Neuronal stem cell (in vitro differentiated cells): ENCODE measurements at places on chromosomes 13 and 19.

DNA sequence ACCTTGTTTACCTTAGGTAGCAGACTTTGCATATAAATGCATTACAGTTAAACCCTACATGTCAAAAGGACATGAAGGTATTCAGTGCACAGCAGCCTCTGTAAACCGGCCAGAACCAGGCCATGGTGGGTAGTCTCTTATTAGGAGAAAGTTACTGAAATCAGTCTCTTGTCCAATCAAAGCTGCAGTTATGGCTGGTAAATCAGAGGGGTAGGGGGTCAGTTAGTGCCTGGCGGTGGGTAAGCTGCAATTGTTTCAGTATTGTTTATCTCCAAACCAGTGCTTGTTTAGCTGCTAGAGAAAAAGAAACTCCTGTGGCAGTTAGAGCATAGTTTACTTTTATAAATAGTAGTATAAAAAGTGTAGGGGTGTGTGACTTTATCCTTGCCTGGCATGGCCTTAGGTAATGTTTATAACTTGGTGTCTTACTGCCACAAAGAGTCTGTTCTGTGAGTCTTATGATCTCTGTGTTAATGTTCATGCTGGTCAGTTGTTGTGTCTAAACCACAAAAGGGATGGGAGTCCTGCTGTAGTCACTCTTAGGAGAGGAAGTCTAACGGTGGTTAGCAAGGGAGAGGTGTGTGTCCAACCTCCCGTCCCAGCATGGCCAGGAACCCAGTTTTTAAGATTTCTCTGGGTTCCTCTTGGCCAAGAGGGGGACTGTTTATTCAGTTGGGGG, 28.0 kb downstream of the CHST8 start:
- DNase-seq, result no peak

- peak; percentile 91 for DNase-seq
These were observed 1.1 kb downstream of the TNNI3 start for GRCh38 chr19:55156202-55157063.

- DNase-seq, result no peak
These were observed 24.4 kb upstream of the CACNA1A start for GRCh38 chr19:13530720-13531119.

GRCh38 chr13:22073718-22074117, 402.8 kb downstream of the FGF9 start:
- no peak for DNase-seq

DNA sequence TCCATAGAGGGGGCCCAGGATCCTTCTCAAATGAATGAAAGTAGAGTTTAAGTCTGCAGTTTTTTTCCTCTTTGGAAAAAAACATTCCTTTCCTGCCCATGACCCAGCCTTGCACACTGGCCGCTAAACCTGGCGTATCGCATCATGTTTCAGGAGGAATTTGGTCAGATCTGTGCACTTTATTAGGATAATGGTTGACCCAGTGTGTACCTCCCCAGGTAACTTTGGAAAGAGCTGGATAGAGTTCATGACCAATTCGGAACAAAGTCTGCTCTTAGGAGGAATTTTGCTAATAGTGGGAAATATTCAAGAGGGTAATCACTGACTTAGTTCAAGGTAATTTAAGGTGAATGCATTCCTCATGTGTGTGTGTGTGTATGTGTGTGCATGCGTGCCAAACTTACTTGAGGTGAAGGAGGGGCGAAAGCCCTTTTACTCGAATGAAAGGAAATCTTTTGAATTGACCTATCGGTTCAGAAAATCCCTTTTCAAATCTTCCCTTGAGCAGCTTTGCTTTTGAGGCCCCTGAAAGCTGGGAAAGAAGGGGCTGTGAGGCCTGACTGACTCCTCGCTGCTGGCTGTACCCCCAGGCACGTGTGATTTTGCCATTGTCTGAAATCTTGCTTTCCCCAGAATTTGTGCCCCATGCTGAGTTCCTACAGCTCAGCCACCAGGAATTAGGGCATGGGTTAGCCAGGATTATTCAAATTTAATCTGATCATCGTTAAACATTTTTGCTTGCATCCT, 46.3 kb downstream of the SIPA1L3 start:
- peak; percentile 67 for DNase-seq

GRCh38 chr19:58325311-58326022, 1.3 kb upstream of the ZSCAN22 start:
- DNase-seq, result no peak

DNA sequence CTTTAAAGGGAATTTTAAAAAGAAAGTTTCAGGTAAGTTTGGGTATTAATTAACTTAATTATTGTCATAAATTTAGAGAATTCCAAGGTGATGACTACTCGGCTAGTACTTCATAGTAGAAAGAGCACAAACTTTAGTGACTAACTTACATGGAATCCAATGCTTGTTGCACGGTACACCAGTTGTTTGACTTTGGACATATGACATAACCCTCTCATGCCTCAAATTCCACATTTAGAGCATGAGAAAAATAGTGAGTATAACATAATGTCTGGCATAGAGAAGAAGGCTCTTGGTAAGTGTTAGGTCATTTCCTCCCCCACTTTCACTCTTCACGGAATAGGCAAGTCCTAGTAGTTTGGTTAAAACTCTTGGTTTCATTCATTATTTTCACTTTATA, 1249.4 kb upstream of the SLC10A2 start:
- DNase-seq, result no peak

GRCh38 chr13:48194379-48194754, 38.6 kb upstream of the ITM2B start:
- no peak for DNase-seq

DNA sequence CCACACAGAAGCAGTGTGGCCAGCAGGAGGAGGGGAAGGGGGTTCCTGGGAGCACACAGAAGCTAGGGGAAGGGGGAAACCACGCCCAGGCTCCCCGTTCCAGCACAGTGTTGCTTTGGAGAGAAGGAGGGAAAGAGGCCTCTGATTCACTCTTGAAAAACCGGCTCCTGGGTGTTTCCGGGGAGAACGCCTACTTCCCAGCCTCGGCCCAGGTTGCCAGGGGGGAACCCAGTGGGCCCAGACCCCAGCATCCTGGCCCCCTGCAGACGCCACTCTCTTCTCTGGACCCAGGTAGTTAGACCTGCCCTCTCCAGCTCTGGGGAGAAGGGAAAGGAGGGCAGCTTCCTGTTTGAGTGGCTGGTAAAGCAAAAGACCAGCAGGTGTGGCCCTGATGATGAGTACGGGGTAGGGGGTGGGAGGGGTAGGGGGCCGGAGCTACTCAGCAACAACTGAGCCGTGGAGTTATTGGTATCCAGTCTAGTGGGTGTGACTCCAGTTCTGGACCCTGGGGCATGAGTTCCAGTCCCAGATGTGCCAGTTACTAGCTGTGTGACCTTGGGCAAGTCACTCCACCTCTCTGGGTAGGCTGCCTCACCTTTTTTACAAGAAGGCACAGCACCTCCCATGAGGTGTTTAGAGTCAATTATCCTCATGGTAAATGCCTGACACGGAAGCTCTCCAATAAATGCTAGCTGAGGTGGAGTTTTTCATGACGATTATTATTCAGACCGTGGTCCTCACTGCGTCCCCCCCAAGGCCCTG, 836 bp downstream of the GIPC1 start:
- DNase-seq, result no peak

DNA sequence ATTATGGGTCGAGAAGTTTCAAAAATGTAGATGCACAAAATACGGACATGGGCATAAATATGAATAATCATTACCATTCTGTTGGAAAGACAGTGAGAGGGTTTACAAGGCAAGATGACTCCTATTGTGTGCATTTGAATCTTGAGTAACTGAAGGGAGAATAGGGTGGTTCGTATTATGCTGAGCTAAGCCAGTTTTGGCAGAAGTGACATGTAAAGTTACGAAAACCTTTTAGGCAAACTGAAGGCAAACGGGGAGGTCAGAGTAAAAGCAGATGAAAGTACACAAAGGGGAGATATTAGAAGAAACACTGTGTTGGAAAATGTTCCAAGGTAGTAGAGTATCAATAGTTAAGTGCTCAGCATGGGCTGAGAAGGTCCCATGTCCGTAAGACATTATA, 16.8 kb downstream of the DCT start:
- no peak for DNase-seq

- peak; percentile 78 for DNase-seq
These were observed at the start of gene PRKCG for GRCh38 chr19:53881482-53882390. Gene PRKCG, plus strand, starts transcription at chr19:53882197. Its CDS starts 298 bp downstream, at chr19:53882495.

GRCh38 chr13:31946091-31946770, 85.3 kb upstream of the FRY start:
- DNase-seq, result no peak

DNA sequence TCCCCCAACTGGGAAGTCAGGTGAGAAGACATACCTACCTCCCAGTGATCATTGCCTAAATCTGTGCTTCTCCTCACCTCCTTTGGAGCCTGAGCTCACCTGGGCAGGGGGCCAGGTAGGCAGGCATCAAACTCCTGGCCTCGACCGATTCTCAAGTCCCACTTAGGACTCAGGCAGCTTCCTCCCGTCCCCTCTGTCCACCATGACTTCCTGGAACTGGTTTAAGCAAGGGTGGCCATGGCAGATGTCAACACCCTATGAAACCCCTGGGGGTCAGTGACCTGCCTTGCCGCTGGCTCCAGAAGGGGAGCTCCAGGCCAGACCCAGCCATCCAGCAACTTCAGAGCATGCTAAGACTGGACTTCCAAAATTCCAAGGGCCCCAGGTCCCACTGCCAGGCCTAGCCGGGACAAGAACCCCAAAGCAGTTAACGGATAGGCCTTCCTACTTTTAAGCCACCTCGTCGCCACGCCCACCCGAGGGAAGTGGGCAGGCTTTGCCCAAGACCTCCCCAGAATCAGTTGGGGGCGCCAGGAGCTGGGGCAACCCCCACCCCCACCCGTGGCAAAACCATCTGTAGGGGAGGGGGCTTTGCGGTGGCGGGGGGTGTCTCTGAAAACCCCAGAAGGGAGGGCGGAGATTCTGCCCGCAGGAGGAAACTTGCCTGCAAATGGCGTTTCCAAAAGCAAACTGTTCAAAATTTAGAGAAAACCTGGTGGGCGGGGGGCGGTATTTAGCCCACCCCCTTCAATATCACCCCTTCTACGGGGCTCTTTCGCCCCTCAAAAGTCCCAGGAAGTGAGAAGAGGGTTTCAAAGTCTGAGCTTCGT, 657 bp downstream of the PLIN3 start:
- DNase-seq, result peak; percentile 47

GRCh38 chr19:55116232-55116858, 1.1 kb downstream of the PPP1R12C start:
- DNase-seq, result no peak

DNA sequence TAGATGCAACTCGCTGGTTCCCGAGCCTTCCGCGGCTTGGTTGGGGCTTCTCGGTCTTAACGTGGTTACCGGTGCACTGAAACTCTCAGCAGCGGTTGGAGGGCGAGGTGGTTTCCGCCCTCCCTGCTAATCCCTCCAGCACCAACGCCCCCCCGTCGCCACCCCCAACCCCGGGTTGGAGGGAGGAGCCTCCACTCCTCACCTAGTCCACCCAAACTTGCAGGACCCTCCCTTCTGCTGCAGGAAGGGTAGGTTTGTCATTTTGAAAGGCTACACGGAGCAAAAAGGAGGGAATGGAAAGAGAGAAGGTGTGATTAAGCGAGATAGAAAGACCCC, 465.0 kb downstream of the ITGBL1 start:
- DNase-seq, result no peak

DNA sequence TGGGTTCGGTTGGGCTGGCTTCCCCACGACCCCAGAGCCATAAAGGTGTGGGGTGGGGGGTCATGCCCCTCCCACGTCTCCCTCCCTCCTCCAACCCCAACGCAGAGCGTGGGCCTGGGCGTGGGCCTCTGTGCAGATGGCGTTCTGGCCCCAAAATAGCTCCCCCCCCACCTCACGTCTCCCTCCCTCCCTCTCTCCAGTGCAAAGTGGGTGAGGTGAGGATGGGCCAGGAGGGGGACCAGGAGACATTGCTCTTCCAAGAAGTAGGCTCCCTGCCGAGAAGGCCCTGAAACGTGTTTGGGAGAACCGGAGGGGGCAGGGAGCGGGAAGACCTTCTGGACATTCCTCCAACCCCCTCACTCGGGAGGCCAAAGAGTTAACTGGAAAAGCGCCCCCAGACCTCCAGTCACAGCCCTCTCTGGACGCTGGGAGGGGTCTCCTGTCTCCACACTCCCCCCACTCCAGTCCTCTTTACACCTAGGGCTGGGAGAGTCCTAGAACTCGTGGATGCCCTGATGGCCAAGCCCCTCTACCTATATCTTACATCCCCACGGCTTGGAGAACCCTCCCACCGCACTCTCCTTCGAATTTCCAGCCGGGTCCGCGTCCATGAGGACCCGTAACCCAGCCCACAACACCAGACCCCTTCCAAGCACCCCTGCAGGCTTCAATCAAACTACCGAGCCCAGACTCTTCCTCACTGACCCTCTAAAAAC, 855 bp downstream of the UNC13A start:
- DNase-seq, result no peak

DNA sequence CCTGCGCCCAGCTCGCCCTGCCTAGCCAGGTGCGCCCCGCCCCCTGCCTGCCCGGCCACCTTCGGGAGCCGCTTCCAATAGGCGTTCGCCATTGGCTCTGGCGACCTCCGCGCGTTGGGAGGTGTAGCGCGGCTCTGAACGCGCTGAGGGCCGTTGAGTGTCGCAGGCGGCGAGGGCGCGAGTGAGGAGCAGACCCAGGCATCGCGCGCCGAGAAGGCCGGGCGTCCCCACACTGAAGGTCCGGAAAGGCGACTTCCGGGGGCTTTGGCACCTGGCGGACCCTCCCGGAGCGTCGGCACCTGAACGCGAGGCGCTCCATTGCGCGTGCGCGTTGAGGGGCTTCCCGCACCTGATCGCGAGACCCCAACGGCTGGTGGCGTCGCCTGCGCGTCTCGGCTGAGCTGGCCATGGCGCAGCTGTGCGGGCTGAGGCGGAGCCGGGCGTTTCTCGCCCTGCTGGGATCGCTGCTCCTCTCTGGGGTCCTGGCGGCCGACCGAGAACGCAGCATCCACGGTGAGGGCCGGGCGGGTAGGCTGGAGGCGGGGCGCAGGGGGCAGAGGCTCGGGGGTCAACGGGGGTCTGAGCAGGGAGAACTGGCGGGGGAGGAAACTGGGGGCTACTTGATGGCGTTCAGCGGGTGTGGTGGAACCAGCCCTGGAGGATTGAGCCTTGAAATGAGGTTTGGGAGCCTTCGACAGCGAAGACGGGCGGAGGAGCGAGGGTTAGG, at the start of gene SPINT2:
Gene SPINT2, plus strand, starts transcription at position 88 of the 727 bp plus-strand sequence. Its CDS starts 320 bp downstream, at position 408.
- peak; percentile 65 for DNase-seq

DNA sequence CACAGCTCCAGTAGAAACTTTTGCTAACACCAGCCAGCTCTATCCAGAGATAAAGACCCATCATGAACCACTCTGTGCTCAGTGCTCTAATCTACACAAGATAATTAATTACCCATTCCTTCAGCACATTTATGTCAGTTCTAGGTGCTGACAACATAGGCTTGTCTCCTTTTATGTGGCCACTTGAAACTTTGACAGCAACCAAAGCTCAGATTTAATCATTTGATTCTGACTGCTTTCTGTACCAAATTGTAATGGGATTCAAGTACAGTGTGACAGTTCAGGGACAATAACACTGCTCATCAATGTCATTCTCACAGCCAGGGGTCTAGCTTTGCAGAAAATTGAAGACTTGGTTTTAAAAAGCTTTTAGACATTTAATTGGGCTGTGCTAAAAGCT, 266.6 kb downstream of the KCTD12 start:
- no peak for DNase-seq

DNA sequence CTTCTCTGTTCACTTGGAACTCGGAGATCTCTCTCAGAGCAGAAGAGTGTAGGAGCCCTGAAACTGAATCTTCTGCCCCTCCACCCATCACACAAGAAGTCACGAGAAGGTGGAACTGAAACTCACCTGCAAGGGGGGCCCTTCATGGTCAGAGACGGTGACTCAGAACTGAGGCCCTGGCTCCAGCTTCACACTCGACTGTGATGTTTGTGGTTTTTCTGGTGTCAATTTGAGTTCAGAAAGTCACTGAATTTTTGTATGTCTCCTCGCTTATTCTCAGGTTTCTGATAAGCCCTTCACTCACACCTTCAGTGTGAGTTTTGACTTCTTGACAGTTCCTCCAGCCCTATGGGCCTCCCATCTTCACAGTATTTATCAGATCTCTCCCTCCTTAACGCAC, 23.1 kb downstream of the SIGLEC5 start:
- no peak for DNase-seq
